Fibroblast of lung (primary cell): ENCODE measurements at places on chromosomes 13 and 19.

DNA sequence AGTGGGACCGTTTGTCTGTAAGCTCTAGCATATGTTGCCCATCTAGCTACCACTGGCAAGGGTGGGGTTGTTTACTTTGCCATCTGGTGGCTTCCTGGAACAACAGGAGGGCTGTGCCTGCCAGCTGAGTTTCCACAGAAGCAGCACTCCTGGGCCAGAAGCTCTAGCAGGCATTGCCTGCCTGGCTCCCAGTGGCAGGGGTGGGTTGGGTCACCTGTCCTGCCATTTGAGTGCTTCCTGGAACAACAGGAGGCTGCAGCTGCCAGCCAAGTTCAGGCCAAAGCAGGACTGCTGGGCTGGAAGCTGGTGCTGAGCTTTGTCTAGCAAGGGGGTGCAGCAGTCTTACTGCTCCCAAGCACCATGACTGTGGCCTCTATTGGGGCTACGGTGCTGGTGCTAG, 239.7 kb downstream of the MTUS2 start:
- no peak for DNase-seq

DNA sequence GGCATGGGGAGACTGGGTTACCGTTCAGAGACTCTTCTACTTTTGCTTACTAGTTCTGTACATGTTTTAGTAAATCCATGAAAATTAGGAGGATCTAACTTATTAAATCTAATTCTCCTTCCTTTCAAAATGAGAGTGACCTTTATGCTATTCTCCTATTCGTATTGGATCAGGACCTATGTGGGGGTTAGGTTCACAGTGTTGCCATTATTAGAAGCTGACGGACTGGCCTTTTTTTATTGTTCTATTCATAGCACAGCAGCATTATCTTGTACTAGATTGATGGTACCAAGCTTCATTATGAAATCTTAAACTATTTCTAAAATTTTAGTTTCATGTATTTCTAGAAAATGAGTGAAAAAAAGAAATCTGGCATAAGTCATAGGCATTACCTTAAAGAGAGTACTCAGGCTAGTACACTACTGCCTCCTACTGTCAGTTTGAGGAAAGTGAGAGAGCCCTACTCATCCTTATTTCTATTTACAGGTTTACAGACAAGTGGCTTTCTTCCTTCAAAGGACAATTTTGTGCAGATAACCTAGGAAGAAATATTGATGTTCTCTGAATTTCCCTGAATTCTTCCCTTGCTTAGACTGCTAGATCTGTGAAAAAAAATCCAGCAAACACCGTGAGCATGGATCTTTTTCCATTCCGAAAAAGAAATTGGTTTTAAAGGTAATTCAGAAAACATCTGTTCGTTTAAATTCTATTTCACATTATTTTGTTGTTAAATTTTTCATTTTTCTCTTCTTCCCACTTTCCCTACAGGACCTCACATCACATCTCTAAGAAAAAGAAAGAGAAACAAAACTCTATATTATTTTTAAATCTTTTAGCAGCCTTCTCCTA, 485.5 kb downstream of the DIAPH3 start:
- peak; percentile 83 for DNase-seq

DNA sequence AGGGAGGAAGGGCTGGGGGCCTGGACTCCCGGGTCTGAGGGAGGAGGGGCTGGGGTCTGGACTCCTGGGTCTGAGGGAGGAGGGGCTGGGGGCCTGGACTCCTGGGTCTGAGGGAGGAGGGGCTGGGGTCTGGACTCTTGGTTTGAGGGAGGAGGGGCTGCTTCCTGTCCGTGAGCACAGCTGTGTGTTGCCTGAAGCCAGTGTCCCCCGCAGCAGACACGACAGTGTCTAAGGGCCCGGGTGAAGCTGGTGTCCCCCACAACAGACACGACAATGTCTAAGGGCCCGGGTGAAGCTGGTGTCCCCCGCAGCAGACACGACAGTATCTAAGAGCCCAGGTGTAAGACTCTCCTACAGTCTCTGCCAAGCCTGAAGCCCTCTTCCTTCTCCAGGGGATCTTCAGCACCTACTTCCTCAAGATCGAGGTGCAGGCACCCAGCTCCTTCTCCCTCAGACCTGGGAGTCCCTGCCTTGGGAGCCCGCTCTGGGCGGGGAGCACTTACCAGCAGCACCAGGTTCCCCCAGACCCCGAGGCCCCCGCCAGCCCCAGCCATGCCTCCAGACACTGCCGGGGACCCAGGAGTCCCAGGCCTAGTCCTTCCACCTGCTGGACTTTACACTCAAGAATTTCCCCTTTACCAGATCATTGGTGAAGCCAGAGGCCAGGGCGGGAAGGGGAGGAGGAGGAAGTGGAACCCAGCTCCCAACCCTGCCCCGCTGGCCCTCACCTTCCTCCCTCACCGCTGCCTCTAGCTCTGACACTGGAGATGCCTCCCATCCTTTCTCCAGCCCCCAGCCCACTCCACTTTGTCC, at the start of gene PTPRH:
Gene PTPRH, minus strand, starts transcription at position 622 of the 813 bp plus-strand sequence. Its CDS starts 68 bp downstream, at position 554.
- DNase-seq, result no peak

- no peak for DNase-seq
Observed at GRCh38 chr19:656751-657559, 6.1 kb downstream of the RNF126 start.

GRCh38 chr19:8569066-8569771, 8.0 kb downstream of the MYO1F start:
- DNase-seq, result peak; percentile 96

GRCh38 chr19:51737924-51738323, 13.8 kb downstream of the FPR1 start:
- no peak for DNase-seq

- no peak for DNase-seq
Observed at GRCh38 chr19:1431759-1432506, 6.3 kb upstream of the RPS15 start.

GRCh38 chr19:53786744-53787143, 37.4 kb downstream of the NLRP12 start:
- no peak for DNase-seq

- peak; percentile 33 for DNase-seq
Observed at GRCh38 chr19:34096020-34096915, 76.0 kb upstream of the LSM14A start.

- peak; percentile 22 for DNase-seq
Observed at GRCh38 chr13:49997955-49998354, 1.1 kb downstream of the TRIM13 start.

GRCh38 chr13:112270951-112271350, 105.2 kb upstream of the SPACA7 start:
- DNase-seq, result no peak

- DNase-seq, result no peak
Observed at GRCh38 chr19:28034936-28035335, 1178.0 kb downstream of the UQCRFS1 start.

DNA sequence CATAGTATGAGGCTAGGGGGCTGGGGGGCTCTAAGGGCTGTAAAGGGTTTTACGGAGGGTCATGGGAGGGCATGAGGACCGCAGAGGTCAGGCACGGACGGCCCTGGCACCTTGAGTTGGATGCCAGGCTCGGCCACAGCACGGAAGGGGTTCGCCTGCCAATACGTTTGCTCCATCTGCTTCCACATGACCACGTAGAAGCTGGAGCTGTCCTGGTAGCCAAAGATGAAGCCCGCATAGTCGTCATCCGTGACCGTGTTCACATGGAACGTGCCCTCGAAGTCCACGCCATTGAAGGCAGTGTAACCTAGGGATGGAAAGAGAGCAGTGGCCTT, 6.4 kb downstream of the COMP start:
- no peak for DNase-seq

GRCh38 chr19:11197291-11198174, at the start of gene KANK2:
Gene KANK2 (minus strand): TSS chr19:11197545. CDS start chr19:11194511, 3,034 bp downstream.
- peak; percentile 63 for DNase-seq

DNA sequence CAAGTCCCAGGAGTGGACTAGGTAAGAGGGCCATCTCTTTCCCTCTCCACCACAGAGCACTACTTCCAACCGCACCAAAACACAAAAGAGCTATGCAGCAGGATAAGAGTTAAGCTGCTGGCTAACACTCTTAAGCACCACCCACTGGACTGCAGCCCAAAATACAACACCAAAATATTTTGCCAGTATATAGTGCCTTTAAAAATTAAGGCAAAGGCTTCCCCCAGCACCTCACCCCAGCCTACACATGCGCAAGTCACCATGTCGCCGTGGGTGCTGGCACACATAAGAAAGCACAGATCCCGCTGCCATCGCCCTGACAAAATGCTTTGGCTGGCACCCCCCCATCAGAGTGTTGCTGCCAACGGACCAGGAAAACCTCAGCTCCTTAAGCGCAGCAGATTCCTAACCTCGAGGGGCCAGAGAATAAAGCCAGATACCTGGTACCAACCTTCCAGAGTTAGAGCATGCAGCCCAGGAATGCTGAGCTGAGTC, 608.3 kb downstream of the PCDH17 start:
- no peak for DNase-seq

DNA sequence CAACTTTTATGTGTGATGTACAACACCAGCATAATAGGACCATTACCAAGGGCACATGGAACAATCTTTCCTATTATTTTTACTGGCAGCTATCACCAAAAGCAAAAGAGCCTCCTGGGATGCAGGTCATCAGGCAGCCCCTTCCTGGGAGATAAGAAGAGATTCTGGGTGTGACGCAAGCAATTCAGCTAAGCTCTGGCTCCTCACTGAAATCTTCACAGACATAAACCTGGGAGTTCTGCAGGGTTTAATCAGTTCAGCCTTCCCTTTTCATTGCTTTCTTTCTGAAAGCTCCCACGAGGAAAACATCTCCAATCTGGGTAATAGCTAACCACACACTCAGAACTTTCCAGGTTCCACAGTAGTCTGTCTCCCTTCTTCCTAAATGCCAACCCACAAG, 341.1 kb downstream of the ENOX1 start:
- DNase-seq, result no peak

DNA sequence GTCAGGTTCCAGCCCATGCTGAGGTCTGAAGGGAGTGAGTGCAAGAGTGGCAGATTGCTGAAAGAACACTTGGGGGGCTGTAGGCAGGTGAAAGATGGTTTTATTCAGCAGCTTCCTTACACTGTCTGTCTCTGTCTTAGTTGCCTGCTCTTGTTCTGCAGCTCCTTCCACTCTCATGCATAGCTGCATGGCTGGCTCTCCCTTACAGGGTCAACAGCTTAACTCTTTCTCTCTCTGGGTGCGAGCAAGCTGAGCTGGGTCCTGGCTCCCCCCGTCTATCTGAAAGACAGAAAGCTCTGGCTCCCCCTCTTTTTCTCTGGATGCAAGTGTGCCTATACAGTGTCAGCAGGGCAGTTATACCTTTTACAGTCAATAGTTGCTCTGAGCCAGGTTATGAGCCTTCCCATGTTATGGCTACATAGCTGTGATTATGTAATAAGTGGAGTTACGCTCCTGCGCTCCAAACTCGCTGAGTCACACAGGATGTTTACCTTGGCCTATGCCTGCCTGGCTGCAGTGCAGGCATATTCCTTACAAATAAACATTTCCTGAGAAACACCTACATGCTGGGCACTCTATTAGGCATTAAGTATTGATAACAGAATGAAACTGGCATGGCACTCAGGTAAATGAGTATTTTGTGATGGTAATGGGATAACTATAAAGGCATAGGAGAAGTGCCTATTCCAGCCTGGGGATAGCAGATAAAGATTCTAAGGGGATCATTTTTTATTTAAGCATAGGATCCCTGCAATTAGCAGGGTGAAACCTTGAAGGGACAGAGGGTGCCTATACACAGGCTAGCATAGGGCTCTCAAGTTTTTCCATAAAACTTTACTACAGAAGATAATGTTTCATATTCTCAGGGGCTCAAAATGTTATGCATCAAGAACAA, 826.9 kb upstream of the PCDH9 start:
- DNase-seq, result peak; percentile 88

DNA sequence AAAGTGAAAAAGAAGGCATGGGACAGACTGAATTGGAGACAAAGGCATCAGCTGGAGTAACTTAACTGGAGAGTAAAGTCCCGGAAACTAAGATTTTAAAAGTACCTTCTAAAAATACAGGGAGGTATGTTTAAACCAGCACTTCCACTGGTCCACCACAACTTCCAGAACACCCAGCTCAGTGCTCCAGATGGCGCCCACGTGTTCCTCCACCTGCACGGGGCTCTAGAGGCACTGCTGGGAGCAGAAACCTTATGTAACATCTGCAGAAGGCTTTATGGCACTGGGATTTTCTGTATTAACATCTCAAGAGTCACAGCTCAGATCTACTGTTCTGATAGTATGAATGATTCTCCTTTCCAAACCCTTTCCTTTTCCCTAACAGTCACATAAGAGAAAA, 252.1 kb downstream of the DCLK1 start:
- DNase-seq, result no peak

DNA sequence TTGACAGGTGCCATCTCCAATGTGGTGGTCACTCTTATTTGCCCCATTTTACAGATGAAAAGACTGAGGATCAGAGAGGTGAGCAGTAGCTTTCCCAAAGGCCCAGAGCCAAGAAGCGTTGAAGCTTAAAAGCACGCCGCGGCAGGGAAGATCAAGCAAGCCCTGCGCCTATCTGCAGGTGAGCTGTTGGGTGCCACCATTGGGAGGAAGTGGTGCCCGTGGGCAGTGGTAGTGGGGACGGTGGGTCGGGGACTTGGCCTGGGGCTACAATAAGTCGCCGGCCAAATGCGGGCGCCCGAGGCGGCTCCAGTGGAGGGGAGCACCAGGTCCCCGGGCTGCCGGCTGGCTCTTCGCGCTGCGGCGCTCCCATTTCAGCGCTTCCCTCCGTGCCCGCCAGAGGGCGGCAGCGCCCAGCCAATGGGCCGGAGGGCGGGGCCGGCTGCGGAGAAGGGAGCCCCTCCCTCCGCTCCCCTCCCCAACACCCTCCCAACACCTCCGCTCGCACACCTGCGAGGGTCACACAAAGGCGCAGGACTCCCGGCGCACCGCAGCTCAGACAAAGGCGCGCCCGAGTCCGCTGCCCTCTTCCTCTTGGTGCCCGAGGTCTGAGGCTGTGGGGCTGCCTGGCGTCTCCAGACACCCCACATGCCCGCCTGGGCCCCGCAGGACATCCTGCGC, 744 bp upstream of the POU2F2 start:
- DNase-seq, result no peak

- DNase-seq, result no peak
Observed at GRCh38 chr13:54859827-54860226, 1831.2 kb downstream of the OLFM4 start.
